ENCODE measurements at places on chromosomes 16 and 17.
A peak's percentile ranks its signal among the peaks of the same experiment; 100 is the strongest.

GRCh38 chr17:62030264-62030663, 34.8 kb downstream of the MED13 start:
- DNase-seq, result no peak

DNA sequence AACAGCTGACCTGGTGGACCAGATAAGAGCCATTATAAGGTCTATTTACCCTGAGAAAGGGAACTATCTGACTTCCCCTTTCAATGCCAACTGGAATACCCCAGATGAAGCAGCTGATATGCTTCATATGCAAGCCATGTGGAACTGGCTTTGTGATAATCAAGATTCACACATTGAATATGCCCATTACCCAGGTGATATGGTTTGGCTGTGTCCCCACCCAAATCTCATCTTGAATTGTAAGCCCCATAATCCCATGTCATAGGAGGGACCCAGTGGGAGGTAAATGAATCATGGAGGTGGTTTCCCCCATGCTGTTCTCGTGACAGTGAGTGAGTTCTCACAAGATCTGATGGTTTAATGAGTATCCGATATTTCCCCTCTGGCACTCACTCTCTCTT, 42.1 kb downstream of the IKZF3 start:
- peak; percentile 18 for DNase-seq

GRCh38 chr16:4682616-4683254, 10.6 kb upstream of the NUDT16L1 start:
- no peak for DNase-seq

DNA sequence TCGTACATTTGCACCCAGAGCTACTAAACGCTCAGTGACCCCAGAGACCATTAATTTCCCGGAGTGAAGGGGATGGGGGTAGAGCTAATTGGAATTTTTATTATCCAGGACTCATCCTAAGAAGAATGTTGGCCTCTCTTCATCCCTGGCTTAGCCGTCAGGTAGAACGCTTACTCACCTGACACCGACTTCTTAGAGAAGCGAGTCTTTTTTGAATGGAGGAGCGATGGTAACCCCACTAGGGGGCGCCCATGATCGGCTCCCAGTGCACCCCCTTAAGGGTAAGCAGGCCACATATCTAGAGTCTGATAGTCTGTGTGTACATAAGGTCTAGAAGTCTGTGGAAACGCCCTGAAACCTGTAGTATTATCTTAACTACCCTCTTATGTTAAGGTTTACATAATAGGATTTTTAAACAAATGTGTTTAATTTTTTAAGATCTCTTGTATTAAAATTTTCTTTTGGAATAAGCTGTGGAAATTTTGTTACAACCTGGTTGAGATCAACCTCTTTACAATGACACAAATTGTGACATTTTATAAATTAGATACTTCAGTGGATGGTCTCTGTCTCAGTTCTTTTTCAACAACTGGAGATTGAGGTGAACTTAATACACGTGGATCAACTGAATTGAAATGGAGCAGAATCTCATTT, 229.8 kb downstream of the CPPED1 start:
- peak; percentile 50 for DNase-seq

- DNase-seq, result peak; percentile 77
Measured at GRCh38 chr16:69150146-69150865, 17.9 kb downstream of the UTP4 start.

GRCh38 chr17:32697728-32698625, 178.9 kb downstream of the MYO1D start:
- no peak for DNase-seq

- peak; percentile 52 for DNase-seq
Measured at GRCh38 chr17:59327981-59328290, 3.5 kb upstream of the YPEL2 start.

- DNase-seq, result no peak
Measured at GRCh38 chr16:54829691-54830090, 101.0 kb upstream of the IRX5 start.

All from CD4-positive, alpha-beta T cell treated with Interleukin-2 at 100 ng/mL for 4 hours (primary cell).